Activated CD4-positive, alpha-beta T cell treated with anti-CD3 and anti-CD28 coated beads, Interleukin-2, amount 50 U/mL, for 16 hours (primary cell): ENCODE measurements at places on chromosomes 1 and 21.

- DNase-seq: no peak
Observed at GRCh38 chr1:1548591-1548990, 8.2 kb upstream of the TMEM240 start.

- no peak for DNase-seq
Observed at GRCh38 chr1:159746666-159747065, 32.3 kb upstream of the CRP start.

DNA sequence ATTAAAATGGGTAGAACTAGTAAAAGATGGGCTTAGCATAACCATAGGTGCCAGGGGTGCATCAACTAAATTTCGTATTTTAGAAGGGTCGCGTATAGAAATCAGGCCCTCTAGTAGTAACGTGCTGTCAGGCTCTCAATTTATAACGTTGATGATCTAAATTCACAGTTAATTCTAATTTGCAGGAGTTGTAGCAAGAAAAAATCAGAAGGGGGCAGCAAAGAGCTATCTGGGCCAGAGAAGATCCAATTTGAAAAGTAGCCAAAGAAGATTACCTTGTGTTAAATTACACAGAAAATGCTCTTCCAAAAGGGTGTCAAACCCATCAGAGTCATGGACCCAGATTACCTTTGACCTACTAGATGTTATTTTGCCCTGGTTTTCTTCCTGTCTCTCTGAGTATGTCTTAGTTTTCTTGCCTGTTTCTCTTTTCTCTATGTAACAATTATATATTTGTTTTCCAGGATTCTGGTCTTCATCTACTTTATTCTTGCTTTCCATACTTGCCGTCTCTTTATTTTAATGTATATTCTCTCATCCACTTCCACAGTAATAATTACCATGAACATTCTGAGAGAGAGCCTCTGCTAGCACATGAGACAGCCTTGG lies 1030.9 kb downstream of the AMY1C start:
- DNase-seq: peak; percentile 27

GRCh38 chr1:171610385-171610784 lies 11.7 kb upstream of the MYOCOS start:
- no peak for DNase-seq

DNA sequence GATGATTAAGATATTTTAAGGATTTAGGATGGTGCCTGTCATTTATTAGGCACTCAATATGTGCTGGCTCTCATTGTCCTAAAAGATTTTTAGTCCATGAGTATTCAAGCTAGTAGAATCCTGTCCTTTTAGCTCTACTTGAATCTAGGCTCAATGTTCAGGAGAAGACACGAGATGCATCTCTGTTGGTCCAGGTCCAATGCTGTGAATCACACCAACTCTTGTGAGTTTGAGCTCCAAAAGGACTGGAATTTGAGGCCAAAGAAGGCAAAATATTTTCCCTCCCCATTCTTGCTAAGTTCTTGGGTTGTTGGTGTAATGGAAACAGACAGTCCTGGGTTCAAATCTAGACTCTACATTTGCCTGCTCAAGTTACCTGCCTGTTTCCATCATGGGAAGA lies 1.4 kb upstream of the PODN start:
- DNase-seq: no peak
